ENCODE measurements at places on chromosomes 11 and 22.

DNA sequence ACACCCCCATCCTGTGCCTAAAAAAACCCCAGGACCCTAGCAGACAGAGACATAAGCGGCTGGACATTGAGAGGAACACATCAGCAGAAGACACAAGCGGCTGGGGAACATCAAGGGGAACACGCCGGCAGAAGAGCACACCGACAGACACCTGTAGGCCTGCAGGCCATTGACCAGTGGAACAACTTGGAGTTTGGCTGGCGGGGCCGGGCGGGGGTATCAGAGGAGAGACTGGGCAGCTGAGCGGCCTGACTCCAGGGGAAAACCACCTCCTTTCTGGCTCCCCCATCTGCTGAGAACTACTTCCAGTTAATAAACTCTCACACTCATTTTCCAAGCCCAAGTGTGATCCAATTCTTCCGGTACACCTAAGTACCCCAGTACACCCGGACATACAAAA is 264.7 kb upstream of the ISX start:
- DNase-seq = no peak

- no peak for DNase-seq
Measured at GRCh38 chr11:72584939-72585597, 89.2 kb downstream of the PDE2A start.

DNA sequence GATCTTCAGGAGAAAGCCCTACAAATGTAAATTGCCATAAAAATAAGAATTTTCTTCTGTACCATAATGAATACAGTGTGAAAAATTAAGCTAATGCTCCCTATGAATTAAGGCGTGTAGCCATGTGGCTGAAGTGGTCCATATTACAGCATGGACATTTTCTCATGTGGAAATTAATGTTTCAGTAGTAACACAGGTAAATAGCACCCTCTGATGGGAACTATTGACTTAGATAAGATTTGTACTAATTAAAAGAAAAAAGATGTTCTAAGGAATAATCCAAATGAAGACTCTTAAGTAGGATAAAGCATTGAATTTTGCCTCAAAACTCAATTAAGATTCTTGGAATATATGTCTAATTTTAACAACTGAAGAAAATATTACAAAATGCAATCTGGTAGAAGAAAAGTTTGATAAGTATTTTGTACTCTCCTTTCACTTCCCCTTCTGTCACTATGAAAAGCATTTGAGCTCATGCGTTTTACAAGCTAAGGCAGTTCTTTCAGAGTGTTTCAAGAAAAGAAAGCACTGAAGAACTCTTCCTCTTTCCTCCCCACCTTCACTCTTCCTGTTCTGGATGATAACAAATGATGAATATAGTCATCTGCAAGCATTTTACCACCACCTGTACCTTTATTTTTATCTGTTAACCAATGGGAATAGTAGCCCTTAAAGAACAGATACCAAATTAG is 9.9 kb upstream of the OR8D2 start:
- DNase-seq = no peak

- no peak for DNase-seq
Measured at GRCh38 chr22:49946612-49947295, 13.8 kb upstream of the PIM3 start.

DNA sequence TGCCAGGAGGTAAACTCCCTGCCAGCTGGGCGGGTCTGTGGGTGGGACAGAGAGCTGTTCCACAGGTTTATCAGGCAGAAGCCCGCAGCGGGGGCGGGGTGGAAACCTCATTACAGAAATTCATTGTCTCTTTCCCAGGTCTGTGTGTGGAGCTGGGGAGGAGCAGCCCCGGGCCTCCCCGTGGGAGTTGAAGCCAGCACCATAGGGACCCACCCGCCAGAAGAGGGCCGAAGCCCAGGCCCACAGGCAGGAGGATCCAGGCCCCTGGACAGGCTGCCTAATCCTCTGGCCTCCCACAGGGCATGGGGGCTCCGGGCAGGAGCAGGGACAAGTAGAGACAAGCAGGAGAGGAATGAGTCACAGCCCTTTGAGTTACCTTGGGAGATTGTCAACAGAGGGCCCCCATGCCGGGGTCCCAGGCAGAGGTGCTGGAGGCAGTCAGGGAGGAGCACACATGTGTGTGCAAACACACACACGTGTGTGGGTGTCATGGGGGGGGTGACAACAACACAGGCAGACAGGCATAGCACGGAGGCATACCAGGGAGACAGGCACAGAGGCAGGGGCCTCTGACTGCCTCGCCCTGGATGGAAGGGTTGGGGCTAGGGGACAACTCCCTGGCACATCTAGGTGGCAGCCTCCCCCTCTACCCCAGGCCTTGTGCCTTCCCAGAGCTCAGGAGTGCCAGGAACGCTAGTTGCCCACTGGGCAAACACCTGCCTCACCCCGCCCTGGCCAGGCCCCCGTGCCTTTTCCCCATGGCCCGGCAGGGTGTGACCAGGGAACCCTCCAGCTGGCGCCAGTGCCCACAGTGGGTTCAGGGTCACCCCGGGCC is 1.4 kb downstream of the CDC42BPG start:
- DNase-seq = no peak

DNA sequence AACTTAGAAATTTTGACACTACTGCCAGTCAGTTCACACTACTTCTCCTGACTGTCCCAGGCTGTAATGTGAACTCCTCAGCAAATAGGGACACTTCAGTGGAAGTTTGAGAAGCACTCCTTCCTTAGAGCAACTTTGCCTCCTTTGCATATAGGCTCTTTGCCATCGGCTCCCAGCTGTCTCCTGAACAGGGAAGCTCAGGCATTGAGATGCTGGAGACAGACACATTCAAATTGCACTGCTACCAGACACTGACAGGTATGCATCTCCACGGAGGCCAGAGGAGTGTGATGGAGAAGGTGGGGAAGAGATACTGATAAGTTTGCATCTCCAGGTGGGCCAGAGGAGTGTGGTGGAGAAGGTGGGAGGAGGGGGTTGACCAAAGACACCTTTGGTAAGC is 1.4 kb downstream of the TRAPPC4 start:
- DNase-seq = no peak

DNA sequence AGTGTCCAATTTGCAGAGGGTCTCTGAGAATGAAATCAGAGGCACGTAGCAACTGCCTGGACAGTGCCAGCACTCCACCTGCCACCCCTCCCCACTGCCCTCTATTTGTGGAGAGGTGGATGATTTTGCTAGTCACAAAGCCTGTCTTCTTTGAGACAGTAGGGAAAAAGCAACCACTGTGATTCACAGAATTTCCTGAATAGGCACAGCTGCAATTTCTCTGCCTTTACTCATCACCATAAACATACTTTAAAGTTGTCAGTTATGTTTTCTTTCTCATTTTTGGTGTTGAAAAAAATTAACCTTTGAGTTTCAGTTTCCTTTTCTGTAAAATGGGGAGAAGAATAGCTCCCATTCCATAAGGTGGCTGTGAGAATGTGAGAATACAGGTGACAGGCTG is 134.3 kb downstream of the TEAD1 start:
- no peak for DNase-seq

DNA sequence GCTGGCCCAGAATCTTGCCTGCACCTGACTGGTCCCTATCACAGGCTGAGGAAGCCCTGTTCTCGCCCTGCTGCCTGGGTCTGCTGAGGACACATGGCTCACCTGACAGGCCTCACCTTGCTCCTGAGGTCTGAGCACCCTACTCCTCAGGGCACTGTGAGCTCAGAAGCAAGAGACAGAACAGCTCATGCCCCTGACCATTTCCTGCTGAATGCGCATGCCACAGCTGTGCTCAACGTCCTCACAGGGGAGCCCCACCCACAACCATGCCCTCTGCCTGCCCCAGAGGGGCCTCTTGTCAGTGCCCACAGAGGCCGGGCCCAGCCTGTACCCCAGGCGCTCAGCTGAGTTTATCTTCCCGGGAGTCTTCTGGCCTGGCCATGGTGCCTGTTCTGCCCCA is 2.8 kb upstream of the TSPO start:
- DNase-seq = no peak

DNA sequence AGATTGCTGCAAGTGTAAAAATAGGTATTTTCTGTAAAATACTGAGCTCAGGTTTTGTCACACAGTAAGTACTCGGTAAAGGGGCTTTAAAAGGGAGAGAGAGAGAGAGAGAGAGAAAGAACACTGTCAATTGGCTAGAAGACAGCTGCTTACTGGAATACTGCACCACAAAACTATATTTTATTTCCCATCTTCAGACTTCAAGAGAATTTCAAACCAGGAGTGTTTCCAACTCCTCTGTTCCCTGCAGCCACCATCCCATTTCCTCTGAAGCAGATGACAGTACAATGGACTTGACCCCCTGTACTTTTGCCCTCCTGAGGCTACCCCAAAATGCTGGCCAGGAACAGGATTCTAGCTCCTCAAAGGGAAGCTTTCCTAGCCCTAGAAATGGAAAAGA is 89.7 kb downstream of the RELT start:
- DNase-seq = no peak

GRCh38 chr22:30538280-30538679 is 8.3 kb downstream of the SEC14L6 start:
- DNase-seq = no peak

DNA sequence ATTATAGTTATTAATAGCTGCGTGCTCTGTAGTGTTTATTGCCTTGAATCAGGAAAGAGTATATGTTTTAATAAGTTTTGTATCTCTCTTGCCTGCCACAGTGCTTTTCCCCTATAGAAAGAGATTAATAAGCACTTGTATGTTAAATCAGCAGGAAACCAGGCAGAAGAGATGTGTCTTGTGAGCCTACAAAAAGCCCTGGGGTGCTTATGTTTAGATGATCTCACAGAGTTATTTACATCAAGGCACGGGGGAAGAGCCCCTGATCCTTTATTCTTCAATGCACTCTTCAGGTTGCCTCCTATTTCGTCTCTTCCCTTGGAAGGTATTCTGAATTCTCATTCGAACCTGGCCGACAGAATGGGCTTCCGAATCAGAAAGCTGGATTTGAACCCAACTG is 183.0 kb downstream of the MAML2 start:
- DNase-seq = no peak

GRCh38 chr22:40015358-40015976 is 20.7 kb downstream of the FAM83F start:
- DNase-seq = no peak

- no peak for DNase-seq
Measured at GRCh38 chr11:114929351-114930000, 251.1 kb downstream of the NXPE2 start.

DNA sequence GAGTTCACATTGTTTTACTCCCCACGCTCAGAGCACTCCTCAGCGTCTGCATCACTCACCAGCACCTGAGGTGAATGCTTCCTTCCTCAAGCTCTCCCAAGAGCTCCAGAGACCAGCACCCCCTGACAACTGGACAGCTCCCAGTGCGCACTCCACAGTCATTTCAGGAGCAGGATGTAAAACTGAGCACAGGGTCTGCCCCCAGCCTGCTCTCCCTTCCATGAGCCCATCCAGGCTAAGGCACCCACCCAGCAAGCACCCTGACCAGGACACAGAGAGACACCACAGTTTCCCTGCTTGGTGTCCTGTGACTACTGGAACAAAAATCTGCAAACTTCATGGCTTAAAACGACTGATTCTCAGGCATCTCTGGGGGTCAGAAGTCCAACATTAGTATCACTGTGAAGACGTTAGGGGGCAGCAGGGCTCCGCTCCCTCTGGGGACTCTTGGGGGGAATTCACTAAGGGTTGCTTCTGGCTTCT is 3.3 kb downstream of the SCGB1D2 start:
- no peak for DNase-seq

DNA sequence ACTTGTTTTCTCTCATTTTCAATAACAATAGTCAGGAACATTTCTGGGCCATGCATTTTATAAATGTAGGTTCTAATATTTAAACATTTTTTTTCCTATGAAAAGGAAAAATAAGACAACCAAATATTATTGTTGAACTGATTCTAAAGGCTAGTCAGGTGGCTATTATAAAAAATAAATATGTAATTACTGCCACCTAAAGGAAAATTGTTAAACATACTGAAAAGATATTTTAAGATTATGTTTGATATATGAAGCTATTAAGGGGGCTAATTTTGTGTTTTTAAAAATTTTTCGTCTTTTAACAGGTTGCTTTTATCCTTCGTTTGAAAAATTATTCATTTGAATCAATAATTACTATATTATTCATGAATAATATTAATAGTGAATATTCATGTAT is 62.2 kb upstream of the FDX1 start:
- DNase-seq = no peak

GRCh38 chr11:110473706-110474105 is 44.0 kb downstream of the FDX1 start:
- DNase-seq = no peak

Data from T follicular helper cell (primary cell).